ENCODE measurements at places on chromosomes 11 and 22.

- DNase-seq = no peak
Measured at GRCh38 chr11:35647421-35648093, 15.0 kb upstream of the TRIM44 start.

GRCh38 chr11:24932110-24933000 lies 435.5 kb downstream of the LUZP2 start:
- no peak for DNase-seq

DNA sequence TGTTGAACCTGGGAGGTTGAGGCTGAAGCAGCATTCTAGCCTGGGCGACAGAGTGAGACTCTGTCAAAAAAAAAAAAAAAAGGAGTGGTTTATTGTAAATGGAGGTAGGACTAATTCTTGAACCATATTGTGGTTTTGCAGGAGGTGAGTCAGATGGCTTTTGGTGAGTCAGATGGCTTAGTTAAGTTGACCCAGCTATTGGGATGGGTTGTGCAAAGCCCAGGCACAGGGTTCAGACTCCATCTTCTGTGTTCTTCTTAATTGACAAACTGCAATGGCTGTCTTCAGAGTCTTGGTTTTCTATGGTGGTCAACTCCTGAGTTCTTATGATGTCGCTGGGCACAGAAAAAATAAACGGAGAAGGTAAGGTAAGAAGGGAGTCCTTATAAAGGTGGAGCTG lies 182.7 kb downstream of the ADAMTS15 start:
- DNase-seq = peak; percentile 86

- DNase-seq = no peak
Measured at GRCh38 chr11:108906329-108906728, 241.5 kb downstream of the DDX10 start.

- peak; percentile 2 for DNase-seq
Measured at GRCh38 chr11:120709808-120710207, 198.3 kb downstream of the GRIK4 start.

- peak; percentile 28 for DNase-seq
Measured at GRCh38 chr22:24402460-24403192, 24.8 kb upstream of the ADORA2A start.

- DNase-seq = peak; percentile 31
Measured at GRCh38 chr11:13384908-13385640, 77.9 kb downstream of the BTBD10 start.

DNA sequence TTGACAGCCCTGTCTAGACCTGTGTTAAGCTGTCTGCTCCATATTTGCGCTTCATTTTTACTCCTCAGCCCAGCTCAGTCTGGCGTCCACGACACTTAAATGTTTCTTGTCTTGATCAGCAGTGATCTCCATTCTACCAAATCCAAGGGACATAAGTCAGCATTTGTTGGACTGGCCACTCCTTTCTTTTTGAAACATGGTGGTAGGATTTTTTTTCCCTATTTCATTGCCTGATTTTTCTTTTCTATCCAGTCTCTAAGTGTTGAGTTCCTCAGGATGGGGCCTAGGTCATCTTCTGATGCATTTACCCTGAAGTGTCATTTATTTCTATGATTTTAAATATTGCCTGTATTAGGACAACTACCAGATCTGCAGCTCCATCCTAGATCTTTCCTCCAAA lies 873 bp downstream of the NCAPH2 start:
- no peak for DNase-seq

GRCh38 chr11:120186774-120187591 lies 23.8 kb upstream of the OAF start:
- DNase-seq = no peak

All from activated CD4-positive, alpha-beta T cell treated with anti-CD3 and anti-CD28 coated beads, Interleukin-2, amount 50 U/mL, for 16 hours (primary cell).